Sigmoid colon (tissue), 7 donors: ENCODE measurements at places on chromosomes 4 and X. TPM values are rescaled to one million over a fixed set of nuclear protein-coding genes. Genes with fewer than 3 reads are reported as not detected.

The OGT gene
- polyA plus RNA-seq: 8.6 TPM

The NIPAL1 gene
- polyA plus RNA-seq: 8.6 TPM

The TBC1D1 gene
- 40.0 TPM for polyA plus RNA-seq

The RPS6KA6 gene
- 1.8 TPM for polyA plus RNA-seq

The PF4V1 gene
- polyA plus RNA-seq: not detected

The KLKB1 gene
- 0.60 TPM for polyA plus RNA-seq

The HTN3 gene
- not detected for polyA plus RNA-seq
